ENCODE measurements at places on chromosomes 11 and 22. TPM values are rescaled to one million over a fixed set of nuclear protein-coding genes. Genes with fewer than 3 reads are reported as not detected.

The MS4A3 gene
- polyA plus RNA-seq, result 0.71 TPM

- H3K27me3 ChIP-seq, result peaks cover 7% of the 10 kb centered on the region
- peaks cover 1% of the 10 kb centered on the region for H3K36me3 ChIP-seq
- H3K4me1 ChIP-seq, result no peaks in the 10 kb centered on the region
- DNase-seq, result no peak
Measured at GRCh38 chr11:73950869-73951710, at the start of gene DNAJB13. Gene DNAJB13, plus strand, starts transcription at chr11:73951026. Its CDS starts 44 bp downstream, at chr11:73951070.

DNA sequence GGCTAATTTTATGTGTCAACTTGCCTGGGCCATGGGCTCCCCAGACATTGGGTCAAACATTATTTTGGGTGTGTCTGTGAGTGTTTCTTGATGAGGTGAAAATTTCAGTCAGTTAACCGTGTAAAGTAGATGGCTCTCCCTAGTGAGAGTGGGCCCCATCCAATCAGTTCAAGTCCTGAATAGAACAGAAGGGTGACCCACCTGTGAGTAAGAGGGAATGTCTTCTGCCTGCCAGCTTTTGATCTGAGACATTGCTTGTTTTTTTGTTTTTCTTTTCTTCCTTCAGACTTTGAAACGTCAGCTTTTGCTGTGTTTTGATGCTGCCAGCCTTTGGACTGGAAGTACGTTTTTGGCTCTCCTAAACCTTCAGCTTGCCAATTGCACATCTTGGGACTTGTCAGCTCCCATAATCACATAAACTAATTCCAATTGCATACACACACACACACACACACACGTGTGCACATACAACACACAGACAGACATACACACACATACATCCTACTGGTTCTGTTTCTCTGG, 300.1 kb downstream of the CNTN5 start:
- no peaks in the 10 kb centered on the region for H3K27me3 ChIP-seq
- H3K36me3 ChIP-seq, result no peaks in the 10 kb centered on the region
- H3K4me3 ChIP-seq, result no peak overlapping the region
- H3K4me1 ChIP-seq, result no peaks in the 10 kb centered on the region

- no peaks in the 10 kb centered on the region for H3K4me1 ChIP-seq
- H3K27me3 ChIP-seq, result peaks cover 2% of the 10 kb centered on the region
Measured at GRCh38 chr22:27372969-27373670, 428.4 kb downstream of the MN1 start.

DNA sequence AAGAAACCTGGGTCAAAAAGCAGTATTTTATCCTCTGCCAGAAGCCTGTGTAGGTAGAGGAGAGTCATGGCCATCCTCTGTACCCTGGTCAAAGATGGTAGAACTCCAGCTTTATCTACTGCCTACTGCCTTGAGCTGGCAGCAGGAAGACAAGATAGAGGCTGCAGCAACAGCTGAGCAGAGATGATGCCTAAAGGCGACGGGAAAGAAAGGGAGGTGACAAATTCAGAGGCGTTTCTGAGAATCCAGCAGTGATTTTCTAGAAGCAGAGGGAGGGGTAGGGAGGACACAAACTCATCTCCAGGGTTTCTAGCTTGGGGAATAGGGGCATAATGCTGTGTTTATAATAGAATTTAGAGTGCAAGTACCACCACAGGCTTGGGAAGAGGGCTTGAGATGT, 15.5 kb upstream of the C1QTNF4 start:
- no peak overlapping the region for H3K4me3 ChIP-seq
- peaks cover 42% of the 10 kb centered on the region for H3K36me3 ChIP-seq
- H3K4me1 ChIP-seq, result peaks cover 6% of the 10 kb centered on the region
- no peak overlapping the region for H3K27ac ChIP-seq

DNA sequence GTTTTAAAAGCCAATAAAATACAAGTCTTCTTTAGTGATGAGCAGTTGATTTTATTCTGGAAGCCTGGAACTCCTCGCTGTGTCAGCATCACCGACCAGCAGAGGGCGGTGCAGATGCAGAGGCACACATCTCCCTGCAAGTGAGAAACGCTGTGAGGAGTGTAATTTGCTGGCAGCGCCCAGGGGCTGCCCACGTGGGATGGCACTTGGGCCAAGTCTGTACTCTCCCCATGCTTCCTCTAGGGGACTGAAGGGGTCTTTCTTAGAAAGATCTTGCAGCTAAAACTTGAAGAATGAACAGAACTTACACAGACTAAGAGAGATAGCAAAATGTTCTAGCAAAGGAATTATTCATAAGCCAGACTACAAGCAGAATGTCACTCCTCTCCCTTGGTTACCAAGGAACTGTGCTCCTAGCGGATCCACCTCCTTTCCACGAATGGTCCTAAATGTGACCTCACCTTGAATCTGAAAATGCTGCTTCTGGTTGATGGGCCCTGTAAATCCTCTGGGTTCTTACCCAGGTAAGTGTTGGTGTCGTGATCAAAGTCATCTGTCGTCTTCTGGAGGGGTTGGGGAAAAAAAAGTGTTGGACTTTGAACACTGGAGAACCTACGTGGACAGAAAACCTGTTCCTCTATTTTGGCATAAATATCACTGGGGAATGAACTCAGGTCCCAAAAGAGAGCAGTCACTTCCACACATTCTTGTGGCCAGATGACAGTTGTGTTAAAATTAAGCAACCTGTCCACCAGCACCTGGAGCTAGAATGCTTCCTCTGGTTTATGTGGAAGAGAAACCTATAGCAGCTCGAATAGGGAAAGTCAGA, 31.8 kb downstream of the CNTF start:
- H3K4me1 ChIP-seq, result peaks cover 2% of the 10 kb centered on the region
- DNase-seq, result peak; percentile 50
- no peaks in the 10 kb centered on the region for H3K36me3 ChIP-seq
- H3K27ac ChIP-seq, result no peak overlapping the region
- no peak overlapping the region for H3K4me3 ChIP-seq
- peaks cover 3% of the 10 kb centered on the region for H3K27me3 ChIP-seq

DNA sequence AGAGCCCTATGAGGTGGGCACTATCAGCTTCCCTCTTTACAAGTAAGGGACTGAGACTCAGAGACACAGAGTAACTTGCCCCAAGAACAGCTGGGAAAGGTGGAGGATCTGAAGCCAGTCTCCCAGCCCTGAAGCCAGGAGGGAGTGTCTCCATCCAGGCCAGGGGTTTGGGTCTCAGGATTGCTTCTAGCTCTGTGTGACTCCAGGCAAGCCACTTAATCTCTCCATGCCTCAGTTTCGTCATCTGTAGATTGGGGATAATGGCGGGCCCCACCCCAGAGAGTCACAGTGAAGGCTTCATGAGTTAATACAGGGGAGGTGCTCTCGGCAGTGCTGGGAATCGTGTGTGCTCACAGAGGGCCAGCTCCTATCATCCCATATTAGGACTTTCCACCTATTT, 10.5 kb downstream of the MAP4K2 start:
- H3K4me3 ChIP-seq, result no peak overlapping the region
- no peaks in the 10 kb centered on the region for H3K27me3 ChIP-seq
- H3K36me3 ChIP-seq, result no peaks in the 10 kb centered on the region
- H3K27ac ChIP-seq, result no peak overlapping the region

- no peaks in the 10 kb centered on the region for H3K36me3 ChIP-seq
- H3K27me3 ChIP-seq, result peaks cover 11% of the 10 kb centered on the region
- H3K4me3 ChIP-seq, result no peak overlapping the region
- no peak for DNase-seq
- no peak overlapping the region for H3K27ac ChIP-seq
Measured at GRCh38 chr11:118939404-118939915, 13.7 kb upstream of the BCL9L start.

- H3K27ac ChIP-seq, result no peak overlapping the region
- no peak overlapping the region for H3K4me3 ChIP-seq
- H3K36me3 ChIP-seq, result no peaks in the 10 kb centered on the region
- H3K4me1 ChIP-seq, result no peaks in the 10 kb centered on the region
- H3K27me3 ChIP-seq, result peaks cover 2% of the 10 kb centered on the region
Measured at GRCh38 chr22:40748388-40749355, 69.4 kb downstream of the MCHR1 start.

GRCh38 chr11:61957021-61957770, 7.0 kb downstream of the BEST1 start:
- H3K36me3 ChIP-seq, result no peaks in the 10 kb centered on the region
- H3K27ac ChIP-seq, result peak overlapping the region; percentile 17
- H3K27me3 ChIP-seq, result peaks cover 9% of the 10 kb centered on the region
- H3K4me1 ChIP-seq, result peaks cover 1% of the 10 kb centered on the region
- H3K4me3 ChIP-seq, result no peak overlapping the region
